ENCODE measurements at places on chromosomes 3 and 15.
A peak's percentile ranks its signal among the peaks of the same experiment; 100 is the strongest.

GRCh38 chr3:143413372-143413771, 293.8 kb downstream of the CHST2 start:
- no peak for DNase-seq

DNA sequence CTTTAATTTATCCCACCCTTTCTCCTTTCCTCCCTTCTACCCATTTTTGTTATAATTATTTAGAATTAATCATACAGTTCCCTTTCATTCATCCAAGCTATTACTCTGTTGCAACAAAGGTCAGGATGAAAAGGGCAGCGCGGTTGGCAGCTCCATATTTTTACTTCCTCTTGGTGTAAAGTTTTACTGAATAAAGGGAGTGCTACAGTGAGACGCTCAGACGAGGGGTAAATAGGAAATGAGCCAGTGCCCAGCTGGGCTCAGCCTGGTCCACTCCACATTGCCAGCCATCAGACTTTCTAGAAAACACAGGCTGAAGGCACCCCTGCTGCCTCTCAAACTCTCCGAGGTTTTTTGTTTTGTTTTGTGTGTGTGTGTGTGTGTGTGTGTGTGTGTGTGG, 21.9 kb upstream of the ZBTB38 start:
- no peak for DNase-seq

DNA sequence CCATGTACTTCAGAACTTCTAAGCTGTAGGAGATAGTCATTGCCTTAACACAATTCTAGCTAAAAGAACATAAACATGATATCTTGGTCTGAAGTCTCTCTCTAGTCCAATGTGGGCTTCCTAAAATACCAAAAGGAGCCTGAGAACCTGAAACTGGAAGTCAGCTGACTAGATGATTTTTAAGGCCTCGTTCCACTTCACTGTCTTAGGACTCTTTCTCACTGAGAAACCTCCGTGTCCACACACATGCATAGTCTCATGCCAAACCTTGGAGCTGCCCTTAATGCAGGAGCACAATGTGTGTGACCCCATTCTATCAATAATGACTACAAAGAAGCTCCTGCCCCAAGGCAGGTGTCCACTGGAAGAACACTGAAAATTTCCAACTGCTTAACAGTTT, 87.7 kb downstream of the ETFA start:
- DNase-seq = no peak

- DNase-seq = no peak
These were observed 267.2 kb downstream of the MFSD1 start for GRCh38 chr3:159069091-159069490.

DNA sequence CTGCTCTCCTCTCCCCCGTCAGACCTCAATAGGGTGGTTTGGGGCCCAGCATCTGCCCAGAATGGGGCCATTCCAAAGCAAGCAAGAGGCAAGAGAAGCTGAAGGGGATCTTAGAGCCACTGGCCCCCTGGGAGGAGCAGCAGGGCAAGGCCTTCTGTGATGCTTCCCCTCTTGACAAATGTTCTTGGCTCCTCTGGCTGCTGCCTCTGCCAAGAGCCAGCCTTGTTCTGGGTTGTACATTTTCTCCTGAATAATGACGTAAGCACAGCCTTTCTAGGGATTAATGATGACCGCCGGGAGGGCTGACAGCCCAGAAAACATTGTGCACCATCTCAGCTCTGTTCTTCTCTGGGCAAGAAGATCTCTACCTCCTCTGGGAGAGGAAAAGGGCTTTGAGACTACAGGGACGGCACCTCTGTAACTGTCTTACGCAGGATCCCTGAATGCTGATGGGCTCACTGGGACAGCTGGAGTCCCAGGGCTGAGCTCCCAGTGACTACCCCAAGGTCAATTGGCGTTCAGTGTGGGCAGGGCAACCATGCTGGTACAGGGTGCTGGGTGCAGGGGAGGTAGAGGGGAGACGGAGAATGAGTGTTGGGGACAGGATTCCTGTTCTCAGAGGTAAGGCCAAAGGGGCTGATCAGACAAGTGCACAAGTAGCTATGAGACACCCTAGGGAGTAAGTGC, 253.3 kb downstream of the FAM43A start:
- no peak for DNase-seq

- no peak for DNase-seq
These were observed 1042.9 kb downstream of the ROBO1 start for GRCh38 chr3:78724859-78725258.

DNA sequence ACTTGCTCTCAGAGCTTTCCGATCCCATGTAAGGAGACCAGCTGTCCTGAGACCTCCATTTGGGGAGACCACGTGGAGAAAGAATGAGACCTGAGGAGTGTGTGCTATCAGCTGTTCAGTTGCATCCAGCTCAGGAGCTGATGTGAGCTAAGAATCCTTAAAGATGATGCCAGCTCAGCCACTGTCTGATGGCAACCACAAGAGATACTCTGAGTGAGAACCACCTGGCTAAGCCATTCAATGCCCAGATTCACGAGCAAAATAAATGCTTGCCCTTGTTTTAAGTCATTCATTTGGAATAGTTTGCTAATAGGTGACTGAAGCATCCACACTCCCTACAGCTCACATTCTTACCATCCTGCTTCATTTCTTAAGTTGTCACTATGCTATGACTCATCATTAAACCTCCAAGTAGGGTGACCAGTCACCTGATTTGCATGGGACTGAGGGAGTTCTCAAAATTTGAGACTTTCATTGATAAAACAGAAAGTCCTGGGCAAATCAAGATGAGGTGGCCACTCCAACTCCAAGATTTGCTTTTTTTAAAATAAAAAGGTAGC, 56.4 kb downstream of the SPTSSB start:
- no peak for DNase-seq

DNA sequence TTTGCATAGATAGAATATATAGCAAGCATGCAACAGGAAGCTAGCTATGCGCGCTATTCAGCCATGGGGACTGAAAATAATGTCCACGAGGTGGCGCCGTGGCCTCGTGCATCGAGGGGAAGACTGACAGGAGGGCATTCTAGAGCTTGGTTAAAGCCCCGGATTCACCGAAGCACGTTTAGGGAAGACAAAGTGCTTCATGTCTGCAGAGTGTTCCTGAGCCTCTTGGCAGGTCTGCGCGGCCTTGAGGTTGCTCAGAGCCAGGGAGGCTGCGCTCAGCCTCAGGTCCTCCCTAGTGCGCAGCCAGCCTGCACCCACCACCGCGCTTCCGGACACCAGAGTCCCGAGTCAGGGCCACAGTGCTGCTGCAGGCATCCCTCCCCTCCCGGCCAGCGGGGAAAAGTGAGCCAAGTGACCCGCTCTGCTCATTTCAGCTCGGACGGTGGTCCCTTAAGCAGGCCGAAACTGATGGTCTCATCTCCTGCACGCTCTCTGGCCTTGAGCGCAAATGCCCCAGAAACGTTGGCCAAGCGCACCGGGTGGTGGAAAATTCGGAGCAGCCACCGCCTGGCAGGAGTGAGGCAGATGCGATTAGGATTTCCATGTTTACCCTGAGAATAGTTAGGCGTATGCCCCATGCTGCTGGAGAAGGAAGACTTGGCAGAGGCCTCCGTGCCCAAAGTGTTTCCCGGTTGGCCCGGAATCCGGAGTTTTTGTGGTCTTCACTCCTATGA, 24.8 kb downstream of the GABRA5 start:
- no peak for DNase-seq

DNA sequence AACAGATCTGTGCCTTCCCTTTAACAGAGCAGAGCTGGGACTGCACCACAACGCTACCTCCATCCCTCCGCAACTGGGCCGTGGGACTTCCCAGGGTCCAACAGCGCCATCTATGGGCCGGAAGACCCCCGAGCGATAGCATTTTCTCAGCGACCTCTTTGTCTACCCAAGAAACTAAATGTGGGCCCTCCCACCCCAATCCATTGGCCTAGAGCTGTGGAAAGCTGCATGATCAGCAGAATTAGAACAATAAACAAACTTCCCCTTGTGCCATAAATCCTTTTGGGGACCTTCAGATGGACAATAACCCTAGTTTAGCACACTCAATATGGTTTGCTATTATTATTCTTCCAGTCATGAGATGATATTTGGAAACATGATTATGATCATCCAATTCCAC, 74.8 kb upstream of the NTRK3 start:
- DNase-seq = no peak

DNA sequence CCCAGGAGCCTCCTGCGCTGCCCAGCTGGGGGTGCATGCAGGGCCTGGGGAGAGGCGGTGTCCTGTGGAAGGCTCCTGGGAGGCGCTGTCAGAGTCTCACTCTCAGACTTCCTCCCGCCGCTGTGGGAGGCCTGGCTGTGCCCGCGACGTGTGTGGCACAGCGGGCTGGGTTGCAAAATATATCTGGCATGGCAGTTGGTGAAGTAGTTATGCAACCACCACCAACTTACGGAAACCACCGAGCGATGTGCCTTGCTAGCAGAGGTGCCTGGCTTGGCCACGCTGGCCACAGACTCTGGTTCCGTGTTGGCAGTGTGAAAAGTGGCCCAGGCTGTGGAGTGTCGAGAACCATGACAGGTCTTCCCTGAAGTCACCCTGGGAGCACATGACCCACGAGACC, 30.6 kb upstream of the GATA2 start:
- peak; percentile 94 for DNase-seq

GRCh38 chr3:148948913-148949657, 42.3 kb upstream of the GYG1 start:
- DNase-seq = no peak

- no peak for DNase-seq
These were observed 47.7 kb upstream of the INSYN1 start for GRCh38 chr15:73800662-73801345.

GRCh38 chr3:151200586-151200985, 2.4 kb downstream of the GPR171 start:
- DNase-seq = no peak

DNA sequence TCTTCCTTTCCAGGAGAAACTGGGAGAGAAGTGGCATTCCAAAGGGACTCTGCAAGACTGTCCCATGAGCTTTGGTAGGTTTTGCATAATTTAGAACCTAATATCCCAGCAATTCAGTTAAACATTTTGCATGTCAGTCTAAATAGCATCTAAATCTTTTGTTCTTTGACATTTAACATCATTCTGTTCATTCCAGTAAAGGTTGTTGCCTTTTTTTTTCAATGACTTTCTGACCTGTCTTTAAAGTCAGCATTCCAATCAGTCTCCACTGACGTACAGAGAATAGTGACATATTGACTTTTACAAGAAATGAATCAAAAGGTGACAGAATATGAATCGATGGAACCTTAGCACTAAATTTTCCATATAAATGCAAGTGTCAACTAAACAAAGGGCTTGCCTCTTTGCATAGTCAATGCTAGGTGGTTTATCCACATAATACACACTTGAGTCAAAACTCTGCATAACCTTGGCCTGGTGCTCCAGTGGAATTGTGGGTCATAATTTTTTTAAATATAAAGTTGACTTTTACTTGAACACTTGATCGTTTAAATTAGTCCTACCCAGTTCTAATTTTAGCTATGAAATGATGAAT, 370.1 kb downstream of the CNTN6 start:
- DNase-seq = no peak

DNA sequence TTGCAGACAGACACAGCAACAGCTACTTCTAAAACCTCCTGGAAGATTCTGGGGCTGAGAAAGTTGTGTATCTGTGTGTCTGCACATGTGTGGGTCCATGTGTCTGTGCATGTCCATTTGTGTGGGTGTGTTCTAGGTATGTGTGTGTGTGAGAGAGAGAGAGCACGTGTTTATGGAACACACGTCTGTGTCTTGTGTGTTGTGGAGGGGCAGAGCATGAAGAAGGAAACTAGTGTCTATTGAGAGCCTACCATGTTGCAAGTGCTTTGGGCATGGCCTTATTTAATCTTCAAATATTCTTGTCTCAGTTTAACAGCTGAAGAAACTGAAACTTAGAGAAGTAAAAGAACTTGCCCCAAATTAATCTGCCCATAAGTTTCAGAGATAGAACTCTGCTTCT, 327.5 kb downstream of the UACA start:
- DNase-seq = peak; percentile 20

- no peak for DNase-seq
These were observed 184.7 kb upstream of the TTC14 start for GRCh38 chr3:180417241-180417640.

- DNase-seq = no peak
These were observed 638.9 kb upstream of the EPHA6 start for GRCh38 chr3:96175500-96175899.

DNA sequence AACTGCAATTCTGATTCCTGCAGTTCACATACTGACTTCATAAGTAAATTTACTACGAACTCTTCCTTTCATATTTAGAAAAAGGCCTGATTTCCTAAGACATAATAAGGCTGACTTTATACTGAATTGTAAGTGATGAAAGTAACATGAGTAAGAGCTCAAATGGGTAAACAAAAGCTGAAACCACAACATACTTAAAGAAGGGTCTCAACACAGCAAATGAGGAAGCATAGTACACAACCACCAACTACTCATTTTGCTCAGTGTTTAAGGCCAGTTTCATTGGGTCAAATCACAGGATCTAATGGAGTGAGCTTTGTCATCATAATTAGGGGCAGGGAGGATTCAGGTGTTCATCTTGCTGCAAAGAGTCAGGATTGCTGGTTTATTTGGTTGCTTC, 81.4 kb downstream of the SETD2 start:
- DNase-seq = no peak

DNA sequence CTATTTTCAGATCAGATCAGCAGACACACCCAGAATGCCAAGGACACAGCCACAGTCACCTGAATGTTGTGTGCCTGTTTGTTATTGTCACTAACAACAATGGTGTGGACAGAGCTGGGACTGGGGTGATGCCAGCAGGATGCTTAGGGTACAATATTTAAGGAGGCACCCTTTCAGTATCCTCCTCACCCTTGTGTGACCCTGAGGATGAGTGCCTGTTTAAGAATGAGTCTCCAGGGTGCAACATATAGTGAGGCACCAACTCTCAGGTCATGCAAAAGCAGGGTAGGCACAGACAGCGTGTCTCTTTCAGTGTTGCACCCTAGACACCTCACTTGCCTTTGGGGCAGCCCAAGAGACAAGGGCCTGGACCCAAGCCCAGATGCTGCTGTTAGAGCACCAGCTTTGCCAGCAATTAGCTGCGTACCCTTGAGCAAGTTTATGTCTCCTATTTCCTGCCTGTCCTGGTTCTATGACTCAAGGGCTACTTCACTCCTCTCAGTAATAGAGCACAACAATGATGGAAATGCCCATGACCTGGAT, 122.6 kb downstream of the AQP9 start:
- DNase-seq = no peak

GRCh38 chr3:58640700-58641372, 25.7 kb downstream of the FAM3D start:
- DNase-seq = no peak

DNA sequence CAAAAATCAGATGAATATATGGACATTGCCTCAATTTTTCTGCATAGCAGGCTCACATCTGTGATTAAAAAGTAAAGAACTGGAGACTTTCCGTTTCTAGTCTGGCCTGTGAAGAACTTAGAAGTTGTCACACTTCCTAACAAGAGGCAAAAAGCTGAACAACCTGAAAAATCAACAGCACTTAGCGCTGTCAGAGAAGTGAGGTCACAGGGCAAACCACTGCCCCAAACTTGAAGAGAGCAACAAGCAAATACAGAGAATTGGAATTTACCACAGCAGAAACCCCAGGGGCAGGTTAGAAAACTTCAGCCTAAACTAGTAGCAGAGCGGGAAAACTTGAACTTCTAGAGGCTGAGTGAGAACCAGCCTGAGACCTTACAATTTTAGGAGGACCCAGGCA, 38.9 kb downstream of the CCDC54 start:
- DNase-seq = no peak

All from GF-D8 (cell line).